ENCODE measurements at places on chromosomes 5 and 9.
A peak's percentile ranks its signal among the peaks of the same experiment; 100 is the strongest.

GRCh38 chr5:107554776-107555424, 115.8 kb downstream of the EFNA5 start:
- no peak for DNase-seq

- DNase-seq, result no peak
Observed at GRCh38 chr9:133693703-133694529, 44.2 kb downstream of the SARDH start.

GRCh38 chr5:159768243-159768642, 148.0 kb upstream of the ADRA1B start:
- peak; percentile 48 for DNase-seq

- peak; percentile 67 for DNase-seq
Observed at GRCh38 chr9:113516840-113517577, 53.5 kb downstream of the RGS3 start.

- DNase-seq, result no peak
Observed at GRCh38 chr5:1098986-1099597, 12.8 kb downstream of the SLC12A7 start.

GRCh38 chr9:129412814-129413536, 207.9 kb downstream of the C9orf50 start:
- DNase-seq, result peak; percentile 83

- peak; percentile 95 for DNase-seq
Observed at GRCh38 chr5:96079075-96079474, 117.4 kb upstream of the ELL2 start.

DNA sequence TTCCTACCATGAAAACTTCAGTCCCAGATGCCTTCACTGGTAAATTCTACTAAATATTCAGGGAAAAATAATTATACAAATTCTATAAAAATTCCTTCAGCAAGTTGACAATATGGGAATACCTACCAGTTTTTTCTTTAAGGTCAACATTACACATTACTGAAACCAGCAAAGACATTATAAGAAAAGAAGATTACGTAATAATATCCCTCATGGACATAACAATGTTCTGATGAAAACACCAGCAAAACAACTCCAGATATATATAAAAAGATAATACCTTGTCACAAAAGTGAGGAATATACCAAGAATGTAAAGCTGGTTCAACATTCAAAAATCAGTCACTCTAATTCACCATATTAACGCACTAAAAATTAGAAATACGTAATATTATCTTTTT, 507.9 kb downstream of the DMRTA1 start:
- no peak for DNase-seq

DNA sequence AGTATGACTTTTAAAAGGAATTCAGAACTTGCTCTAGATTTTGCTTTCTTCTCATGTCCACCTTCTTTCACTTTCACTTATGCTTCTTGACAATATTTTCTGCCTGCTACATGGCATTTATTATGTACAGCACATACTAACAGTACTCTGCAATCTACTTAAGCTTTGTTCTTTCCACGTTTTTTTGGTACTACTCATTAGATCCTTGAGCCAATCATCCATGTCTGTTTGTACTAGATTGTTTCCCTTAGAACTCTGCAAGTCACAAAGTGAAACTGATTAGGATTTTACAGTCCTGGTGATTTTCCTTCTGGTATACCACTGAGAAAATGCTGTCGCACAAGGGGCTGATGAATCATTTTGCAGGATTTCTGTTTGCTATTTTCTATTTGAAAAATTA, 78.3 kb downstream of the PARP8 start:
- DNase-seq, result peak; percentile 24

GRCh38 chr5:112004867-112005622, 248.1 kb upstream of the NREP start:
- DNase-seq, result peak; percentile 98

DNA sequence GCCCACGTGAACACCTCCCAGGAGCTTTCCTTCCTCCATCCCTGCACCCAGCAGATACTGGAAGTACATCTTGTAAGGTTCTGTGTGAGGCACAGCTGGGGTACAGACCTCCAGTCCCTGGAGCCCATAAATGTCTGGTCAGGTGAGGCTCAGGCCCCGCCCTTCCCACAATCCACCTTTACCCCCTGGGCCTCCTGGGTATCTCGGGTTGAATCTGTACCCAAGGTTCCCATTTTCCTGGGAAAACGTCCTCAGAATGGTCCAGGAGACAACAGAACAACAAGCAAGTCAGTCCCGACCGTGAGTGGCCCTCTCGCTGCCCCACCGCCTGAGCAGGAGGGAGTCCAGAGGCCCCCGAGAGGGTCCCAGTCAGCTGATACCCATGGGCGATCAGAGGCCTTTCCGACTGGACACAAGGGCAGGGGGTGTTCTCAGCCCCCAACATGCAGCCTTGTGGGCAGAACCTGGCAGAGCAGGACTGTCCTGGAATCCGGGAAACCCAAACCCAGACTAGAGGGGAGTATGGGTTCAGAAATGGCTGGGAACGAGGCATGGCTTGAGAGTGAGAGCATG, 4.3 kb downstream of the SPATA31E1 start:
- DNase-seq, result no peak

DNA sequence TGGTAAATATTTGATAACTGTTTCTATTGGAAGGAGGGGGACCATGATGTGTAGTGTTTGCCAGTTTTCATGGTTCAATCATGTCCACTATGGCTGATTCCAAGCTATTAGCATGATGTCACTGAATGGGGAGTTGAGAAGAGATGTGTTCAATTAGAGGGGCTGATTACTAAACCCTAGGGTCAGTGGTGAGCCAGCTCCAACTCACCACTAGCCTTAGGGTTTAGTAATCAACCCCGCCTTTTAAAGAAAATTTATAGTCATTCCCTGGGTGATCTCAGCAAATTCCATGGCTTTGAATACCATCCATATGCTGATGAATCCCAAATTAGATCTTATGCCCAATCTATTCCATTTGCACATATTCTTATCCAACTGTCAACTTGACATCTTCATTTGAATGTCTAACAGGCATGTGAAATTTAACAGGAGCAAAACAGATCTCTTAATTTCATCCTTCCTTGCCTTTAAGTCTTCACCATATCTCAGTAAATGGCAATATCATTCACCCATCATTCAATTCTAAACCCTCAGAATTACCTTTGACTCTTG, 98.8 kb downstream of the GCNT1 start:
- peak; percentile 78 for DNase-seq

GRCh38 chr9:96460470-96460869, 10.5 kb downstream of the HABP4 start:
- no peak for DNase-seq

- DNase-seq, result no peak
Observed at GRCh38 chr5:173613433-173614159, 2.9 kb downstream of the BOD1 start.

DNA sequence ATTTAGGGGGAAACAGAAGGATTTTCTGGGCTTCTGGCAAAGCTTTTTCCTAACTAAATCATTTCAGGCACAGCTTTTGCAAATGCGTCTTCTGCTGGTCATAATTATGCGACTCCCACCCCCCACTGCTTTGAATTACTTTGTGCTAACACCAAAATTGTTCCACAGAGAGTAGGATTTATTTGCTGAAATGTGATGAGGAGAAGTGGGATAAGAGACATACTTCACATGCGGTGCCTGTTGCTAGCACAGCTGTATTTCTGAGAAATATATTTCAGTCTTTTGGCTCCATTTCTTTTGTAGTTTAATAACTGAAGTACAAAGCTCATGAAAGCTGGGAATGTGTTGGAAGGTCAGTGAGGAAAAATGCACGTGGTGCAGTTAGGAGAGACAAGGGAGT, 83.2 kb upstream of the TAS2R1 start:
- no peak for DNase-seq

- no peak for DNase-seq
Observed at GRCh38 chr9:132589148-132590036, 7.0 kb downstream of the BARHL1 start.

GRCh38 chr5:176870110-176870591, 29.0 kb downstream of the HK3 start:
- peak; percentile 43 for DNase-seq

DNA sequence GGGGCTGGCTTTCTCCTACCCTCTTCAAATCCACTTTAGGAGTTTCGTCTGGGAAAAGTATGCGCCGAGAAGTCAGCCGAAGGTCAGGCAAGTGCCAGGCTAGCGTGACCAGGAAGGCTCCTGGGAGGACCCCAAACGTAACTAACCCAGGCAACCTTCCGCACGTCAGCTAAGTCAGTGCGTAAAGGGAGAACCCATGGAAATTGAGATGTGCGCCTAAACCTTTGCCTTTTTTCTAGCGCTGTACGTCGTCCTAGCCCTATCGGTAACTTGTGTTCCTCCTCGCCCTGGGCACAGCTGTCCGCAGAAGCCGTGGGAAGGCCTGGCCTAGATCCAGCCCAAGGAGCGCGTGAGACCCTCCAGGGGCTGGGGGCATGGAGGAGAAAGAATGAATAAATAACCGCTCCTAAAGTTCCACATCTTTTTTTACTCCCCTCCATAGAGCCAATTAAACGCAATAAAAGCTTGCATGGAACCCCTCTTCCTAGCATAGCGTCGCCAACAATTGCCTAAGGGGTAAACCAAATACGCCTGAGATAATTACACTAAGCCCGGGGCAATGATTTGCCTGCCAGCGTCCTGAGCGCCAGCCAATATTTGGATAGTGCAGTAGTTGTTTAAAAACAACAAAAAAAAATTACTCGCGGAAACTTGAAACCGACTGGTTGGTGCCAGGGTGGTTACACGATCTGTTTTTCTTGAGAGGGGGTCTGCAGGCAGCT, 4.0 kb upstream of the FOXB2 start:
- no peak for DNase-seq

GRCh38 chr5:172945151-172945550, 14.1 kb upstream of the RPL26L1 start:
- peak; percentile 48 for DNase-seq

DNA sequence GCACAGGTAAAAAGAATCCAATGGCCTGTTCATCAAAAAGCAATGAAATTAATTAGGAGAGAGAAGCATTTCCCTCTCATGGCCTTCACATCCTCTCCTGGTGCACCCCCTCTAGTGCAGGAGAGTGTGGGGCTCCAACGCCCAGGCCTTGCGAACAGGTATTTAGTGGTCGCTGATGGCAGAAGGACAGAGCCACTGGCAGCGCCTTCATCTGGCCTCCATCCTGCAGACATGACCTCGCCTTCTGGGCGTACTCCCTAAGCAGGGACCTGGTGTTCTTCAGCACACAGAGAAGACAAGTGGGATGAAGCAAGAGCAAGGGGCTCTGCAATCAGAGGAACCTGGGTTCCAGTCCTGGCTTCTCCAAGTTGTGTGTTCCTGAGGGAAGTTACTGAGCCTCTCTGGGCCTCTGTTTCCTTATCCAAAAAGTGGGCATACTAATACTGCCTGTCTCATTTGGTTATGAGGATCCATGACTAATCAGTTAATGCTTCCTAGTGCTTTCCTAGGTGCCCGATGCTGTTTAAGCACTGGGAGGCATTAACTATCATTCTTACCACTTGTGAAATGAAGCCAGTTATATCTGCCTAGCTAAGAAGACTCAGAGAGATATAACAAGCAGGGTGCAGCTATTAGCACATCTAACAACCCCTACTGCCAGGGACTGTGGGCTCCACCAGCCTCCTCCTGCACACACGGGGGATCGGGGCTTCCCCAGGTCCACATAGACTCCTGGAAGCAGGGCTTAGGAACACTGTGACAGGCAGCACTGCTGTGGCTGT, 77.3 kb downstream of the SEMA4D start:
- DNase-seq, result no peak

DNA sequence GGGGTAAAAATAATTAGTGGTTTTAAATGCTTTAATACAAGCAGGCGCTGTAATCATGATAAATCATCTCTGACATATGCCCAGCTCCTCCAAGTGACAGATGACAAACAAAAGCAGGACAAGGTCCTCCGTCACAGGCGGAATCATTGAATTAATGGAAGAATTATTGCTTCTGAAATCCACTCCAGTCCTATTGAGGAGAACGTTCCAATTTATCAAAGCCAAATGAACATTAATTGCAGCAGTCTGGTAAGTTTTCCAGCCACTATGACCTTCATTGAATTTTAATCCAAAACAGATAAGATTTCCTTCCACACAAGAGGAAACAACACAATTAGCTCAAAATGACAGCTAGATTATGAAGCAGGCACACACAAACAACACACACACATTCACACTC, 136.8 kb downstream of the ASTN2 start:
- no peak for DNase-seq

DNA sequence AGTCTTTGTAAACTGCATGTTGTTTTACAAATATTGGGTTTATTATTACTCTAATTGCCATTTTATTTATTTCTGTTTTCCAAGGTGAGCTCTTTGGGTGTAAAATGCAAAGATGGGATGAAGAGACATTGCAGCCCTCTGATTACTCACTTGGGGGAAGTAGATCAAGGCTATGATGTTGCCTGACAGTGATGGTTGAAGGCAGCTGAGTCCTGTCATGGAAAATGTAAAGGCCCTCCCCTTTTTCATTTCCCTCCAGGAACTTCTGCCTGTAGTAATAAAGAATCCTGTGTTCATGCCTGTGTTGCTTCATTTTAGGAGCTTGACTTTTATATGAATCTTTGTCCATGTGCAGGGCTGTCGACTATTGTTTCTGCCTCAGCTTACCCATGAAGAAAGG, 605.4 kb upstream of the CLINT1 start:
- no peak for DNase-seq

DNA sequence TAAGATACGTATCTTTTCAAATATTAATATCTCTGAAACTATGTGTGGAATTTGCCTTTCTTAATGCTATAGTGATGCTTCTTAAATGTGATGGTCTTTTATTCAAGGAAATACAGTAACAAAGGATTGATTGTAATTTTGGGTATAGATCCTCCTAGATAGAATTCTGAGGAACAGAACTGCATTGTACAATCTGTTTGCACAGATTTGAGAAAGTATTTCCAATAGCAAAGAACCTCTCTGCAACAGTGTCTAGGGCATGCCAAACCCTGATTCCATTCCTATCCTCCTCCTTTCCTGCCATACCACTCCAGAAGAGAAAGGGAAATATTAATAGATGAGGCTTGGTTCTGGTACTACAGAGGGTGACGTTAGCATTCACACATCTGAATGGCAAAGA, 10.4 kb downstream of the SMIM15 start:
- no peak for DNase-seq

DNA sequence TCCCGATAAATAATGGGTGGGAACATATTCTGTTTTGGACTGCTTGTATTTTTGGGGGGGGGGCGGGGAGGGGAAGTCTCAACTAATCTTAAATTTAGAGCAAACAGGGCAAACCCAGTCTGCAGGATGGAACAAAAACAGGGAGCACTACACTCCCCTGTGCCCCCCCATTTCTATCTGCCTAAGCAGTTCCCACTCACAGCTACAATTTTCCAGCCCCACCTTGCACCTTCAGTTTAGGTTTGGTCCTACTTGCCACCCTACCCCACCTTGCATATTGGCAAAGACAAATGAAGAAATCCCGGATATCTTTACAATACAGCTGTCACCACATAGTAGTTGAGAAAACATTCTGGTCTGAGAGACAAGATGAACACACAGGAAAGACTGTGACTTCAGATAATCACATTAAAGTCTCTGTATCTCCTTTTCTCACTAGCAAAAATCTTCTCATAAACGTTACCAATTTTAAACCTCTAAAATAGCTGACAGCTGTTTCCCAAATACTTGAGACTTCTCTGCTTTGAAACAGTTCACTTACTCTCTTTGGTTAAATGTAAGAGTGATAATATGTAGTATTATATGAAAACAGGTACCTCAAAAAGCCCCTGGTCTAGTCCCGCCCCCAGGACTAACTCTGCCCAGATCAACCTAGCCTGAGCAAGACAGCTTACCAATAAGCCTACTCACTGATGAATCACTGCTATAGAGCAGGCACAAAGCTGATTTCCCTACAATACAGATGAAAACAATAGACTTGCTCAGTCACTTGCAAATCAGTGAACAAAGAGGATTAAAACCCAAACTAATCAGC, 5.2 kb upstream of the RAPGEF6 start:
- peak; percentile 9 for DNase-seq

- peak; percentile 6 for DNase-seq
Observed at GRCh38 chr5:59956130-59956783, 62.7 kb upstream of the PDE4D start.

Measured in fibroblast of skin of back (primary cell).